ENCODE measurements at places on chromosomes 3 and 15.

- no peak for DNase-seq
These were observed 6.3 kb upstream of the RAMAC start for GRCh38 chr15:82979726-82980125.

- DNase-seq: peak; percentile 92
These were observed 12.1 kb upstream of the CNBP start for GRCh38 chr3:129195731-129196256.

- peak; percentile 61 for DNase-seq
These were observed 52.6 kb upstream of the TGFBR2 start for GRCh38 chr3:30553641-30554316.

- DNase-seq: no peak
These were observed 49.2 kb downstream of the CTDSPL start for GRCh38 chr3:37910671-37911400.

GRCh38 chr3:8488411-8488810, 13.2 kb upstream of the LMCD1 start:
- no peak for DNase-seq

DNA sequence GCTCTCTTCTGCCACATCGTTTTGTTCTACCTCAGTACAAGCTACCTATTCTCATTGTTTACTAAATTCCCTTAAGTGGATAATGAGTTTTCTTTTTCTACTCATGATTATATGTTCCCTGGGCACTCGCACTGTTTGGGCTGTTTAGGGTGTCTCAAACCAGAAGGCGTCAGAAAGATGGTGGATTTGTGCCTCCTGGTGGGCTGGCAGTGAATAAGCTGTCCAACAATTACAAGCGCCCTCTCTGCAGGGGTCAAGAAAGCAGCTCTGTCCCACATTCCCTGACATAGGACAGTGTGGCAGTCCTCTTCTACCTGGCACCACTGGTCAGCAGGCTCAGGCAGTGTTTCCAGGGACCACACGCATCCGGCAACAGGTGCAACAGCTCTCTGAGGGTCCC, 173.4 kb upstream of the PPP2R3A start:
- no peak for DNase-seq

- no peak for DNase-seq
These were observed 233.8 kb downstream of the SNRPN start for GRCh38 chr15:25188551-25189101.

- DNase-seq: peak; percentile 61
These were observed 210.0 kb downstream of the MAGI1 start for GRCh38 chr3:65828706-65829105.

DNA sequence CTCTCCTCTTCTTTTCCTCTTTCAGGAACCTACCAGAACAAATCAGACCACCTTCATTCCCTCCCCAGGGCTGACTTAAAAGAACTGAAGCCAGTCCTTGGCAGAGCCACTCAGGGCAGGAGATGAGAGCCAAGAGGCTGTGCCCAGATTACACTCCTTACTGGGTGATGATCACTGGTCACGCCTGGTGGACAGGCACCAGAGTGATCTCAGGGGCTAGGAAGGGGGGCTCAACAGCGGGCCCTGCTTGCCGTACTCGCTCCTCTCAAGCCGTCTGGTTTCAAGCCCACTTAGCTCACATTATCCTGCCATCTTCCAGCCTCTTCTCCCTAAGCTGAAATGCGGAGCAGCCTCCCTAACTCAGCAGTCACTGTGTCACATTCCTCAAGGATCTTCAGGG, 1.7 kb upstream of the FAH start:
- no peak for DNase-seq

DNA sequence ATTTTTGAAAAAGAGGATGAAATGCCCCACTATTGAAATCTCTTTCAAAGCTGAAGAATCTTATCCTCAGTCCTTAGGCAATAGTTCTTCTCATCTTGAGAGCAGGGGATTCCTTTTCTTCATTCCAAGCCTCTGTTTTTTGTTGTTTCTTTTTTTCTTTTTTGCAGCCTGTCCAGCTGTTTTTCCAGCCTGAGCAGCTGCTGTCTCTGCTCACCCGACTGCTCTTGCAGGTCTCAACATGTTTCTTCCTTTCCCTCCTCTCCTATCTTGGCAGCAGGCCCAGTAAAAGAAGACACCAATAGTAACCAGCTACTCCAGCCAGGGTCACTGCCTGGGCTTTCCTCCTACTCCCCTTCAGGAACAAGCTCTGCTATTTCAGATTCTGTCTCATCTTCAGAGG, 23.8 kb downstream of the MEX3B start:
- peak; percentile 37 for DNase-seq

DNA sequence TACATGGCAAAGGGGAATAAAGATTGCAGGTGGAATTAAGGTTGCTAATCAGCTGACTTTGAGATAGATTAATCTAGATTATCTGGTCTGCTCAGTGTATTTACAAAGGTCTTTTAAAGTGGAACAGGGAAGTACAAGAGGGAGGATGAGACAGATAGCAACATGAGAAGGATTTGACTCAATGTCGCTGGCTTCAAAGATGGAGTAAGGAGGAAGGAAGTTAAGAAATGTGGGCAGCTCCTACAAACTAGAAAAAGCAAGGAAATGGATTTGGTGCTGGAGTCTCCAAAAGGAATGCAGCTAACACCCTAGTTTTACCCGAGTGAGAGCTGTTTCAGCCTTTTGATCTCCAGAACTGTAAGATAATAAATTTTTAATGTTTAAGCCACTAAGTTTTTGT, 180.7 kb upstream of the TTC14 start:
- DNase-seq: peak; percentile 18

GRCh38 chr3:187714404-187714979, 12.1 kb upstream of the RTP2 start:
- peak; percentile 73 for DNase-seq

GRCh38 chr3:115551016-115551415, 72.3 kb upstream of the GAP43 start:
- DNase-seq: no peak

DNA sequence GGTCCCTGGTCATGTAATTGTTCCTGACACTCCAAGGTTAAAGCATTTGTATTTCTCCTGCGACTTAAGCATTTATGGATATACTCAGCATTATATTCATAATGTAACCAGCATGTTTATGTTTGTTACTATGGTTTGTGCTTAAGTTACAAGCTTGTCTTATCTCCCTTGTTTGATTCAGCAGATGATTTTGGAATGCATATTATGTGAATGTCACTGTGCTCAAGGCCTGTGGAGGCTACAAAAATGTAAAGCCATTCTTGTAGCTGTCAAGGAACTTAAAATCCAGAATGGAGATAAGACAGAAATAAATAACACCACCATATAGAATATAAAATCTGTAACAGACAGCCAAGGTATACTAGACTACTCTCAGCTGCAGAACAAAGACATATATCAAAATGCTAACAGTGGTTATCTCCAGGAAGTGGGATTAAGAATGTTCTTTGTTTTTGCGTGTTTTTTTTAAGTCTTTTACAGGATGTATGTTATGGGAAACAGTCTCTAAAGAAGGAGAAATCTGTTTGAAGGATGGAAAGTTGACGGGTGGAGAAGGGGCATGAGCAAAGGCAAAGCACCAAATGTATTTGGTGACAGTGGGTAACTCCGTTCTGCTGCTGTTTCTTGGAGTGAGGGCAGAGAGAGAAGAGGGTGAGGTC, 61.4 kb downstream of the IGF2BP2 start:
- no peak for DNase-seq

DNA sequence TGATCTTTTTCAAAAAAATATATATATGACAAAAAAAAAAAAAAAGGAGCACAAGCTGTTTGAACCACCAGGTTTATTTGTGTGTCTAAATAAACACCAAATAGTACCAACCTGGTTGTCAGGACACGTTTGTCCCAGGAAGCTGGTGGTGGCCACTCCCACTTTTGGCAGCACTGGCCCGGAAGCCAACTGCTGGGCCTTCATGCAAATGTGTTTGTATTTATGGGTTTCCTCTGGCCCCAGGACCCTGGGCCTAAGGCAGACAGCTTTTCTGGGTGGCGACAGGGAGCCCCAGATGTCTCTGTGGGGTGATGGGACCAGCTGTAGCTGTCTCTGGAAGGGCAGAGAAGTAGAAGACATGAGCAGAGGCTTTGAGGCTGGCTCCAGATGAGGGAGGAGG, 31.6 kb downstream of the PRKCD start:
- DNase-seq: no peak

GRCh38 chr3:128009952-128010846, 42.0 kb upstream of the SEC61A1 start:
- DNase-seq: peak; percentile 74

GRCh38 chr15:96338766-96339618, 8.5 kb downstream of the NR2F2 start:
- DNase-seq: no peak

GRCh38 chr3:50950591-50950990, 275.9 kb downstream of the DOCK3 start:
- DNase-seq: no peak

DNA sequence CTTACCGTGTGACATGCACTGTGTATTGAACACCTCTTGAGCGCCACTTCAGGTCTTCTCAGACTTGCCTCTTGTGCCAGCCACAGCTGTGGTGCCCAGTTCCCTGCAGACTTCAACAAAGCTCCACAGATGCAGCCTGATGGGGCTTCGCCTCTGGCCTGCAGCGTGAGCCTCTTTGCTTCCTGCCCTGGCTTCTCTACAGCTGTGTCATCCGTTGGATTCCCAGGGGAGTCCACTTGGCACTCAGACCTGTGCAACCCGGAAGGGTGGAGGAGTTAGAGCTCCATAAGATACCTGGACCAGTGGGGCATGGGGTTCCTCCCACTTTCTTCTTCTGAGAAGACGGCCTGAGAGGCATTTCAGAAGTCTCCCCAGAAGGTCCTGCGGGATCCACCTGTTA, 57.7 kb upstream of the BNIP2 start:
- no peak for DNase-seq

DNA sequence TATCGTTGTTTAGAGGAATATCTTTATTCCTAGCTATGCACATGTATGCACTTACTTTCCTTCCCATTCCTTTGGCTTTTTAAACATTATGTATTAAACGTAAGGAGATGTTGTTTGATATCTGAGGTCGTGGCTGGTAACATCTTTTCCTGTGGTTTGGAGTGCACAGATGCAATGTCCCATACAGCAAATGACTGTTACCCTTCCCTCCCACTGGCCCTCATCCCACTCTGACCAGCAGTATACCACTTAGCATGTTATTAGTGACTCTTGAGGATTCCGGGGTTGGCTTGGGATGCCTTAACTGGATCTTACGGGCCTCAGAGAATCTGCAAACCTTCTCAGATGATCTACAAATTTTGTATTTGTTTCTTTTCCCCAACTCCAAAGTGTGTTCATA, 34.5 kb downstream of the TGFBR2 start:
- no peak for DNase-seq

GRCh38 chr3:187914231-187914630, 169.0 kb upstream of the BCL6 start:
- DNase-seq: no peak

DNA sequence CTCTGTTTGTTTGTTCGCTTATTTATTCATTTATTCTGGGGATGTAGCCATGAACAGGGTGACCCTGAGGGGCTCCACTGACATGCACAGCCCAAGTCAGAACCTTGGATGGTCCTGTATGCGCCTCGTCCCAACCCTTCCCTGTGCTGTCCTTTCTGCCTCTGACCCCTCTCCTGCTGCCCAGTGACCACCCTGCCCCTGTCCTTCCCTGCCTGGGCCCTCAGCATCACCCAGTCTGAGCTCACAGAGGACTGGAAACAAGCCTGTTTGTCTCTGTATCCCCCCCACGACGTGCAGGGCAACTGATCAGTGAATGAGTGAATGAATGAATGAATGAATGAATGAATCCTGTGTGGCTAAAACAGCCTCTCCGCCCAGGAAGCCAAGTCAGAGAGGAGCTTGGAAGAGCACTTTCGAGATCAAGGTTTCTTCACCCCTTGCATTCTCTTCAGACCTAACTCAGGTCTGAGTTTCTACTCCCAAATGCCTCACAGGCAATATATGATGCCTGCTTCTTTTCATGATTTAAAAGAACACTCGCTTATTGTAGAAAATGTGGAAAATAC, 157.7 kb downstream of the SMAD6 start:
- no peak for DNase-seq

- no peak for DNase-seq
These were observed 128.9 kb downstream of the MEGF11 start for GRCh38 chr15:66124651-66125050.
